ENCODE measurements at places on chromosomes 5 and 9.

- no peak for DNase-seq
Observed at GRCh38 chr9:110016340-110016739, 191.6 kb downstream of the C9orf152 start.

DNA sequence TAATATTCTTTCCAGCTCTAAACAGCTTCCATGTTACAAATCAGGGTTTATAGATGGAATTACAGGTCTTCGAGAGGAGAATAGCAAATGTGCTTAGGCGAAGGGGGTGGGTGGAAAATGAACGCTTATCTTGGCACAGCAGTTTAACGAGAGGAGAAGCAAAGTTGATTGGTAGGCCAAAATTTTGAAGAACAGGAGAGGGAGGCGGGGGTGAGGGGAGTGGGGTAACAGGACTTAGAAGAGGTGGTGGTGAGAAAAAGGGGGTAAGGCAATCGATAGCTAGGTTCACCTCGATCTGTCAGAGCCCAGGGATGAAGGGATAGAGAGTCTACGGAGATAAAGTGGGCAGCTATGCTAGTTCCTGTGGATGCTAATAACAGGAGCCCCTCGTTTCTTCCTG, 764 bp downstream of the ANKRA2 start:
- DNase-seq: no peak

- DNase-seq: no peak
Observed at GRCh38 chr5:163463063-163463435, 2.6 kb downstream of the HMMR start.

- peak; percentile 51 for DNase-seq
Observed at GRCh38 chr9:35954942-35955546, 2.9 kb downstream of the OR2S2 start.

- DNase-seq: no peak
Observed at GRCh38 chr5:179188636-179189035, 128.5 kb downstream of the ZNF354C start.

- no peak for DNase-seq
Observed at GRCh38 chr5:158731014-158731413, 368.7 kb downstream of the EBF1 start.

DNA sequence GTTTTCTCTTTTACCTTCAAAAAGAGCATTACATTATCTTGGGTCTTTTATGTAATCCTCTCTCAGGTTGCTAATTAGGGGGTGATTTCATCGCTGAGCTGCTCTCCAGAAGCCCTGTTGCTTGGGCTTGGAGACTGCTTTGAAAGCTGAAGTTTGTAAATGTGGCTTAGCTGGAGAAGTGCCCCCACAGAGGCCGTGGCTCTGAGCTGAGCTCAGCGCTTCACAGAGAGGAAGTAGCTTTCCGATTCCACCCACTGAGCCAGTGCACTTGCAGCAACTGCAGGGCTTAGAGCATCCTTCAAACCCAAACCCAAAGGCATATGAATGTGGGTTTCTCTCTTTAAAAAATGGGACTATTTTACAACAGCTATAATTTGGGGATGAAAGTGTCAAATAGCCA, 13.7 kb upstream of the NXNL2 start:
- DNase-seq: peak; percentile 74

- no peak for DNase-seq
Observed at GRCh38 chr9:113946496-113947115, 70.5 kb downstream of the ZNF618 start.

DNA sequence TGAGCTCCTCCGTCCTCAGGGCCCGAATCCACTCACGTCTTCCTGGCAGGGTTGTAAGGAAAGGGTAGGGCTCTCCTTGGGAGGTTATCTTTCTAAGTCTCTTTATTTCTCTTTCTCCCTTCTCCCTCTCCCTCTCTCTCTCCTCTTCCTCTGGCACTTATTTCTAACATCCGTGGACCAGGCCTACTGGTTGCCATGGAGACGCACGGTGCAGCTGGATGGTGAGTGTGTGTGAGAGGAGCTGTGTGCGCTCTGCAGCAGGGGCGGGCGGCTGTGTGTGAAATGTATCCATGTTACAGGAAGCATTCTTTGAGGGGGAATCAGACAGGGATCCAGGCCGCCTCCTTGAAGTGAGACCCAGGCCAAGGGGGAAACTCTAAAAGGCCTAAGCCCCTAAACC, 32.2 kb downstream of the PCDH1 start:
- DNase-seq: peak; percentile 2

DNA sequence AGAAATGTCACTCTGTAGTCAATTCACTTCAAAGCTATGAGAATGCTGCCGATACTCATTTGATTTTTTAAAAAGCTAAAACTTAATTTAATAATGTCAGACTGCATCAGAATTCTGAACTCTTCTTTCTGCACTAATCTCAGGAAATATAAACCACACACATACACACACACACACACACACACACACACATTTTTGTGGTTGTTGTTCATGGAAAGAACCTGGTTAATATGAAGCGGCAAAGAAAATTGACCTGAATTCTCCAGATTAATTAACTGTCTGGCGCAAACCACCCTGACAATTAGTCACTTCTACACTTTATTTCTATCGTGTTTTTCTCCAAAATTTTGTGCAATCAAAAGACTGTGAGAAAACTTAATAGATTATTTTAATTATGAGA, 740.5 kb downstream of the TLE1 start:
- no peak for DNase-seq

GRCh38 chr9:124743686-124744348, 27.3 kb downstream of the NR6A1 start:
- DNase-seq: peak; percentile 22

GRCh38 chr9:115080242-115080641, 37.7 kb downstream of the TNC start:
- DNase-seq: no peak

DNA sequence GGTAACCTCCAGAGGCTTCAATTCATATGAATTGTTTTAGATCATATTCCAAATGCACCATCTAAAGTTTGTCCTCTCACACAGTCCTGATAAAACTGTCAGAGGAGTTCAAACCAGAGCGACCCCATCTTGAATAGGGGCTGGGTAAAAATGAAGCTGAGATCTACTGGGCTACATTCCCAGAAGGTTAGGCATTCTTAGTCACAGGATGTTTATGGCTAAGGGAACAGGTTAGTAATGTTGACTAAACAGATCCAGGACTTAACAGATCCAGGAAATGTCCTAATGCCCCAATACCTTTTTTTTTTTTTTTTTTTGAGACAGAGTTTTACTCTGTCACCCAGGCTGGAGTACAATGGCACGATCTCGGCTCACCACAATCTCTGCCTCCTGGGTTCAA, 192.6 kb upstream of the PRDM9 start:
- no peak for DNase-seq

- DNase-seq: no peak
Observed at GRCh38 chr5:2185646-2186471, 303.1 kb upstream of the IRX4 start.

- peak; percentile 90 for DNase-seq
Observed at GRCh38 chr5:171632616-171633015, 153.0 kb upstream of the SMIM23 start.

GRCh38 chr9:114274217-114274616, 48.7 kb upstream of the ORM1 start:
- DNase-seq: no peak

DNA sequence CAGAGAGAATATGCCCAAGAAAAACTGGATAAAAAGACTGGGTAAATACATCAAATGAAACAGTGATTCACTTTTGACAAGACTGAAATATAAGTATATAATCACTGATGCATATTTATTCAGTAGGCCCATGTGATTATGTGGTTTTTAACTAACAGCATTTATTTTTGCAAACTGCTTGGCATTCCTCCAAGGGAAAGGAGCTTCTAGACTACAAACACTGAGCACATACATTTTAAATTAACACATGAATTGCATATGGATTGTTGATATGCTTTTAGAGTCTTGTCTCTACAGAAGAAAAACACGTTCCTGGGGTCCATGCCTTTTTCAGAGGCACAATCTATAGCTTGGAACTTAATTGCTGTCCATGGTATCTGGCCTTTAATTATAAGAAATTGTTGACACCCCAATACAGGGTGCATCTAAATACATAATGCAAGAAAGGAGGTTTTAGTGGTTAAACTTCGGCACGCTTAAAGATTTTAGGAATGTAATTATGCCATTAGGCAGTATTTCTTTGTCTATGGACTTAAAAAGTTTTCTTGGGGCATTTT, 6.9 kb upstream of the MEIKIN start:
- DNase-seq: no peak

DNA sequence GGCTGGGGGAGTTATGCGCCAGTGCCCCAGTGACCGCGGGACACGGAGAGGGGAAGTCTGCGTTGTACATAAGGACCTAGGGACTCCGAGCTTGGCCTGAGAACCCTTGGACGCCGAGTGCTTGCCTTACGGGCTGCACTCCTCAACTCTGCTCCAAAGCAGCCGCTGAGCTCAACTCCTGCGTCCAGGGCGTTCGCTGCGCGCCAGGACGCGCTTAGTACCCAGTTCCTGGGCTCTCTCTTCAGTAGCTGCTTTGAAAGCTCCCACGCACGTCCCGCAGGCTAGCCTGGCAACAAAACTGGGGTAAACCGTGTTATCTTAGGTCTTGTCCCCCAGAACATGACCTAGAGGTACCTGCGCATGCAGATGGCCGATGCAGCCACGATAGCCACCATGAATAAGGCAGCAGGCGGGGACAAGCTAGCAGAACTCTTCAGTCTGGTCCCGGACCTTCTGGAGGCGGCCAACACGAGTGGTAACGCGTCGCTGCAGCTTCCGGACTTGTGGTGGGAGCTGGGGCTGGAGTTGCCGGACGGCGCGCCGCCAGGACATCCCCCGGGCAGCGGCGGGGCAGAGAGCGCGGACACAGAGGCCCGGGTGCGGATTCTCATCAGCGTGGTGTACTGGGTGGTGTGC, at the start of gene RXFP3:
RXFP3 (plus strand) TSS at position 6 of the 636 bp plus-strand sequence; CDS start at position 361, 355 bp downstream.
- no peak for DNase-seq

DNA sequence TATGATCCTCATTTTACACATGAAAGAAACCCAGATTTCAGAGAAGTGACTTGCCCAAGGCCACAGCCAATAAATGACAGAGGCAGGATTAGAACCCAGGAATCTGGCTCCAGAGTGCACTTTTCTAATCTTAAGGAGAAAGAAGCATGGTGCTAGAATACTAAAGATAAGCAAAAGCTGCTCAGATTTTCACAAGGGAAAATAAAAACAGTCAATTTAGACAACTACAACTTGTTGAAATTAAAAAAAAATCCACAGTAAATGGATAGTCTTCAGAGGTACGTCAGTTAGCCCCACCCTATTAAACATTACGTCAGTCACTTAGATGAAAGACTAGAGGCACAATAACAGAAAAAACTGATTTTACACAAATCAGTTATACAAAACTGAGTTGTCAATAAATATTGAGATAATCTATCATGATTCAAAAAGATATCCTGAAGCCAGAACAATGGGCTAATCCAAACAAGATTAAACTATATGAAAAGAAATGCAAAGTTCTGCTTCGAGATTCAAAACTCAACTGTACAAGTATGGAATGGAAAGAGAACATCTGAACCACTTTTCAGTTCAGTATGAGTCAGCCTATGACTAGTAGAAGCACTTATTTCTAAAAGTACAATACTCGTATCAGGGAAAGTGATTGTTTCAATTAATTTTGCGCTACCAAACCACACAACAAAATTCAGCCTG, 9.3 kb downstream of the TMEM245 start:
- peak; percentile 11 for DNase-seq

DNA sequence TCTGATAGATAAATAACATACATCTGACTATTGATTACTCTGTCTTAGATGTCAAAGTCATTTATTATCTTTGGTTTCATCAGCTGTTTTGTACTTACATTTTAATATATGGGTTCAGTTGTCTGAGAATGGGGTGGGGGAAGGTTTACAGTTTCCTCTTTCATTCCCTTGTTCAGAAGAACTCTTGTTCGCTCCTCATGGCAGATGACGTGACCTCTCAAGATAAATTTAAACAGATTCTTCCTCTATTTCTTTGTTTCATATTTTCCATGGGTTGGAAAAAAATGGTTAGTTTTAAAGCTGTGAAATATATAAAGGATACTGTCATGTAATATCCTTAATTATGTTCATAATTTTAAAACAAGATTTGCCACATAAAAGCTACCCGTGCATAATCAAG, 61.4 kb downstream of the TSSK1B start:
- peak; percentile 81 for DNase-seq
